ENCODE measurements at places on chromosomes 13 and 19.

- H3K4me1 ChIP-seq = no peaks in the 10 kb centered on the region
- H3K36me3 ChIP-seq = no peaks in the 10 kb centered on the region
- no peak overlapping the region for H3K27ac ChIP-seq
- DNase-seq = no peak
- no peak overlapping the region for H3K4me3 ChIP-seq
Measured at GRCh38 chr13:49938921-49939320, 2.8 kb upstream of the SPRYD7 start.

DNA sequence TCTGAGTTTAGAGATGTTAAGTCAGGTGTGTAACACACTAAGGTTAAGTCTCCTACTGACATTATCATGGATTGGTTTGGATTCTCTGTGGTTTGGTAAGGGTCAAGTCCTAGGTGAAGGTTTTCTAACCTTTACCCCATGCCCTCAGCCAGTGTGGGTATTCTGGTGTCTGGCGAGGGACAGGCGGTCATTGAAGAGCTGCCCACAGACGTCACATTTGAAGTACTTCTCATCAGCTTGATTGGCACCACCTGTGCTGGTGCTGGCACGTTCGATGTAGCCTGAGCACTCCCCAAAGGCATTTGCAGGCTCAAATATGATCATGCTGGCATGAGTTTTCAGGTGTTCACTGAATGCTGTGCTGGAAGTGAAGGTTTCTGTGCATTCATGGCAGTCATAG, 27.0 kb downstream of the PEG3 start:
- H3K36me3 ChIP-seq = peaks cover 6% of the 10 kb centered on the region
- DNase-seq = no peak
- no peak overlapping the region for H3K4me3 ChIP-seq
- H3K27me3 ChIP-seq = no peaks in the 10 kb centered on the region
- no peaks in the 10 kb centered on the region for H3K4me1 ChIP-seq

GRCh38 chr19:8109455-8109854, 39.9 kb downstream of the FBN3 start:
- H3K27me3 ChIP-seq = no peaks in the 10 kb centered on the region
- peak; percentile 56 for DNase-seq
- H3K27ac ChIP-seq = no peak overlapping the region
- H3K4me3 ChIP-seq = no peak overlapping the region

DNA sequence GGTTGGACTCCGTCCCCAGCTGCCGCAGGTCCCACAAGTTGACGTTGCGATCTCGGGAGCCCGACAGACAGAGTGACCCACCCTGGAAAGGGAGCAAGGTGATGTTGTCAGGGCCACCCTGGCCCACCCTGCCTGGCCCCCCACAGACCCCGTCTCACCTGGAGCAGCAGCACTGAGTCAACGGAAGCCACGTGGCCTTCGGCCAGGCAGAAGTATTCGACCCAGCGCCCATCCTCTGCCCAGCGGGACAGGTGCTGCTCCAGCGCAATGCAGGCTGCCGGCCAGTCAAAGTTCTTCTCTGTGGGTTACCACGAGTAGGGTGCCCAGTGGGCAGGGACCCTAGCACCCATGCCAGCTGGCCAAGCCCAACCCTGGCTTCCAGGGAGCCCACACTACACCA, 1.8 kb downstream of the FBXW9 start:
- no peaks in the 10 kb centered on the region for H3K4me1 ChIP-seq
- H3K27ac ChIP-seq = no peak overlapping the region
- no peaks in the 10 kb centered on the region for H3K27me3 ChIP-seq
- no peak for DNase-seq

DNA sequence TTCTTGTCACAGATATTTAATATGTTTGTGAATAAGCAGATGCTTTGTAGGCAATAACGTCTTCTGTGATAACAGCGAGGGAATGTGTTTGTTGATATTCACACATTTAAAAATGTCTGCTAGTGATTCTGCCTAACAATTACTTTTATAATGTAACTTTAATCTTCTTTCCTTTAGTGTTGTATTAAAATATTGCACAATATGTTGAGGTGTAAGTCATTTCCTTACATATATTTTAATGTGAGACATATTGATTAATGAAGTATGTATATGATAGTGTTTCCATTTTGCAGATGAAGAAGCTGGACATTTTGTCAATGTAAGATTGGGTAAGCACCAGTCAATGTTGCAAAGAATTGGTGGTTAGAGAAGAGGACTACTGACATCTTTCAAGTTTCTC, 324.4 kb downstream of the SLITRK1 start:
- H3K4me1 ChIP-seq = no peaks in the 10 kb centered on the region
- no peak for DNase-seq
- H3K27ac ChIP-seq = no peak overlapping the region

DNA sequence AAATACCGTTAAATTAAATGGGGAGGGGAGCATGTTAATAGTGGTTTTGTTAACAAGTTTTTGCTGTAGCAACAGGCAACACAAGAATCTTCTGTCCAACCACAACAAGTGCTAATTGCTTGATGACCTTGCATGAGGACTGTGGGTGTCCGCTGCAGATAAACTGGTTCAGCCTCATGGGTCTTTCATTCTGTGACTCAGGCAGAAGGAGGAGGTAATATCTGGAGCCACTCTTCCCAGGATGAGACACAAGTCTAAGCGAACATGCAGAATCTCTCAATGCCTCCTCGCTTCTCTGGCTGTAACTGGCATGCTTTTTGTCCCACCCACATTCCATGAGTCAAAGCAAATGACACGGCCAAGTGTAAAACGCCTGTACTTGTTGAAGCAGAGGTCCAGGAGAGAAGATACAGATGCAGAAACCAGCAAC, 56.6 kb upstream of the MYO16 start:
- no peak overlapping the region for H3K4me3 ChIP-seq
- no peak for DNase-seq
- no peaks in the 10 kb centered on the region for H3K27me3 ChIP-seq
- no peaks in the 10 kb centered on the region for H3K4me1 ChIP-seq

GRCh38 chr19:50837300-50837699, 3.9 kb upstream of the KLK15 start:
- DNase-seq = peak; percentile 52
- H3K36me3 ChIP-seq = no peaks in the 10 kb centered on the region
- H3K4me1 ChIP-seq = no peaks in the 10 kb centered on the region
- H3K27ac ChIP-seq = no peak overlapping the region
- H3K27me3 ChIP-seq = no peaks in the 10 kb centered on the region

DNA sequence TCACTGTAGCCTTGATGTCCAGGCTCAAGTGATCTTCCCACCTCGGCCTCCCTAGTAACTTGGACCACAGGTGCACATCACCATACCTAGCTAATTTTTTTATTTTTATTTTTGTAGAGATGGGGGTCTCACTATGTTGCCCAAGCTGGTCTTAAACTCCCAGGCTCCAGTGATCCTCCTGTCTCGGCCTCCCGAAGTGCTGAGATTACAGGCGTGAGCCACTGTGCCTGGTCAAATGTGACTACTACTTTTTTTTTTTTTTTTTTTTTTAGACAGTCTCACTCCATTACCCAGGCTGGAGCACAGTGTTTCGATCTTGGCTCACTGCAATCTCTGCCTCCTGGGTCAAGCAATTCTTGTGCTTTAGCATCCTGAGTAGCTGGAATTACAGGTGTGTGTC, 20.6 kb upstream of the COX7A1 start:
- H3K27me3 ChIP-seq = no peaks in the 10 kb centered on the region
- DNase-seq = no peak
- H3K27ac ChIP-seq = no peak overlapping the region
- H3K36me3 ChIP-seq = no peaks in the 10 kb centered on the region
- no peak overlapping the region for H3K4me3 ChIP-seq
- no peaks in the 10 kb centered on the region for H3K4me1 ChIP-seq
